ENCODE measurements at places on chromosomes 11 and 22. TPM values are rescaled to one million over a fixed set of nuclear protein-coding genes. Genes with fewer than 3 reads are reported as not detected.

DNA sequence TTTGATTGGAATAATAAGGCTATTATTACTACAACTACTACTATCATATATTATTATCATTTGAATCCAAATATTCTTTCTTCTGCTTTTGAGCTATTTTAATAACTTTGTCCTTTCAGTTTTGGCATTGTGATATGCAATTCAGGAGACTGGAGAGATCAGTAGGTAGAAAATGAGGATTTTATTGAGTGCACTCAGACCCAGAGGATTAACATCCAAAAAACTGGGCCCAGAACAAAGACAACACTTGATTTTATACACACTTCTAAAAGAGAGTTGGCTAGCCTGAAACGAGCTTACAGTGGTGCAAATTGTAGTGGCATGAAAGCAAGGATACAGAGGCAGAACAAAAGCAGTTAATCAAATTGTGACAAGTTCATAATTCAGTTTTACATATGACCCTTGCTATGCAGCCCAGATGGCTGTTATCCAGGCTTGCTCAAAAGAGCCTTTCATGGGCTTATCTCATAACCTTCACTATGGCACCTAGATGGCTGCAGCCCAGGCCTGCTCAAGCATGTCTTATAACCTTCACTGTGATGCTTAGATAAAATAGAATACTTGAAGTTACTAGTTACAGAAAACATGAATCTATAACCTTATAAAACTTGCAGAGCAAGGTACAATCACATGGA lies 796.3 kb upstream of the RAG2 start:
- no peaks in the 10 kb centered on the region for H3K4me1 ChIP-seq
- no peak overlapping the region for H3K4me3 ChIP-seq
- no peak for DNase-seq
- H3K27ac ChIP-seq: no peak overlapping the region
- no peaks in the 10 kb centered on the region for H3K36me3 ChIP-seq

The PNPLA3 gene
- not detected for total RNA-seq

DNA sequence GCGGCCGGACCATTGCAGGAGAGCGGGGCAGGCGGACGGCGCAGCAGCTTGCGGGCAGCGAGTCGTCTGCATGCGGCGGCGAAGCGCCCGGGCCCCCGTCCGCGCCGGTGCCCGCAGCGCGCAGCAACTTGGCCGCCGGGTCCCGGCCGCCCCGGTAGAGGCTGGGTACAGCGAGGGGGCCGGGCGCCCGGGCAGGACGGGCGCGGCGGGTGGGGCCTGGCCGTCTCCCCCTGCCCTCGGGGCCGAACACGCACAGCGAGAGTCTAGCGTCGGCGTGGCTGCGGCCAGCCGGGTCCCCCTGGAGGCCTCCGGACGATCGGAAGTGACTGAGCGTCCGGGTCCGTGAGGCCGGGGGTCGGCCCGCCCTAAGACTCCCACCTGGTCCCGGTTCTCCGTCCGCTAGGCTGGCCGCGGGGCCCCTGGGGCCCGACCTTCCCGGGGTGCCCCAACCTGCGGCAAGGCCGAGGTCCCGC lies 775 bp upstream of the TRABD start:
- H3K27ac ChIP-seq: peak overlapping the region; percentile 43
- peak overlapping the region; percentile 27 for H3K4me3 ChIP-seq
- H3K36me3 ChIP-seq: no peaks in the 10 kb centered on the region
- no peaks in the 10 kb centered on the region for H3K27me3 ChIP-seq

The MICAL2 gene
- 319 TPM for total RNA-seq

The TEX54 gene
- not detected for total RNA-seq

The PKDREJ gene
- total RNA-seq: 0.27 TPM

The SLC43A1 gene
- 19.5 TPM for total RNA-seq

GRCh38 chr22:28562324-28562723 lies 117.3 kb downstream of the TTC28 start:
- H3K27me3 ChIP-seq: no peaks in the 10 kb centered on the region
- no peak for DNase-seq

The CATSPER1 gene
- total RNA-seq: not detected

The EI24 gene
- 53.9 TPM for total RNA-seq

GRCh38 chr11:11580012-11580411 lies 41.8 kb downstream of the GALNT18 start:
- DNase-seq: no peak
- no peaks in the 10 kb centered on the region for H3K4me1 ChIP-seq
- H3K4me3 ChIP-seq: no peak overlapping the region

The GRIK4 gene
- total RNA-seq: not detected

GRCh38 chr11:116420770-116421528 lies 351.8 kb downstream of the BUD13 start:
- DNase-seq: no peak
- H3K4me3 ChIP-seq: no peak overlapping the region
- no peaks in the 10 kb centered on the region for H3K36me3 ChIP-seq

The ZPR1 gene
- 16.8 TPM for total RNA-seq

DNA sequence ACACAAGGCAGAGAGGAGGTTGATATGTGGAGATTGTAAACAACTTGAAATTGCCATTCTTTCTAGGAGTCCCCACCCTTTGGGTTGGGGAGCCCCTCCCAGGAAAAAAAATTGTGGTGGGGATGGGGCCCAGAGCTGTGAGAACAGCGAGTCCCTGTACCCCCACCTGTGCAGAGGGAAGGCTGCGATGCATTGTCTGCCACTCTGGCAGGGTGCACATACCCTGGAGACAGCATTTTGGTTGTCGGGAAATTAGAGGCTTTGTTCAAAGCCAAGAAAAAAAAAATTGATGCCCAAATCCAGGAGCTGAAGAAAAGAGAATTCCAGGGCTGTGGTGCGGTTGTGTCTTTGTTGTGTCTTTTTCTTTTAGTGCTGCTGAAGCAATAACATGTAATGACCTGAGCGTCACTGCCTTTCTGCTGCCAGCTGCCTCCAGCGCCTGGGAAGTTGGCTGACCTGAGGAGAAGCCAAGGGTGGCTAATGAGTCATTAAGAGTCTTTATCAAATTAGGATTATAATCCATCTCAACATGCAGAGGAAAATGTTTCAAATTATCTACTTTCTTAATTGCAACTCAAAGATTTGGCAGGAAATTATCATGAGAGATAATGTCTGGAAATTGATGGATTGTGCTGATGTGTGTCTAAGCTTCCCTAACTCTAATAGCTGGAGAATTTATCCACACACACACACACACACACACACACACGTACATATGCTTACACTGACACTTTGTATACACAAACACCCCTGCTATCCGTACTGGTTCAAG lies 8.0 kb upstream of the PKNOX2 start:
- H3K4me1 ChIP-seq: no peaks in the 10 kb centered on the region
- peaks cover 4% of the 10 kb centered on the region for H3K27me3 ChIP-seq
- H3K4me3 ChIP-seq: no peak overlapping the region
- H3K27ac ChIP-seq: no peak overlapping the region
- no peak for DNase-seq

DNA sequence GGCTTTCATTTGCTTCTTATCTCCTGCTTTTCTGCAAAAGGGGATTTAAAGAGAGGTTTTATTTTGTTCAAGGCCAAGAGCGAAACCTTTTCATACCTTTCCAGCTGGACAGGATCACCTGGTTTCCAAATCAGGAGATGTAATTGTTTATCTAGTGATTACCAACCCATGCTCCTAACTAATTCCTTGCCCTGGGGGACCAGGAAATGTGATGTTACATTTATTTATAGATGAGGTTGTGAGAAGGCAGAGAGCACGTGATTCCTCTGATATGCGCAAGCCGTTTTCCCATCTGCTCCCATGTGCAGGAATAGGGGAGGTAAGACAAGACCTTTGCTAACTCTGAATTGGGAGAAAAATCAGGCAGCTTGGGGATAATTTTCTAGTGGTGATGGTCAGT lies 507.2 kb upstream of the LARGE1 start:
- no peak overlapping the region for H3K27ac ChIP-seq
- no peaks in the 10 kb centered on the region for H3K27me3 ChIP-seq
- no peaks in the 10 kb centered on the region for H3K36me3 ChIP-seq

The MRGPRX4 gene
- total RNA-seq: not detected

The MS4A6E gene
- not detected for total RNA-seq

GRCh38 chr11:11229647-11230046 lies 123.4 kb downstream of the CSNK2A3 start:
- DNase-seq: no peak
- no peaks in the 10 kb centered on the region for H3K27me3 ChIP-seq

The MUC5AC gene
- not detected for total RNA-seq

The PANX3 gene
- 0.41 TPM for total RNA-seq

DNA sequence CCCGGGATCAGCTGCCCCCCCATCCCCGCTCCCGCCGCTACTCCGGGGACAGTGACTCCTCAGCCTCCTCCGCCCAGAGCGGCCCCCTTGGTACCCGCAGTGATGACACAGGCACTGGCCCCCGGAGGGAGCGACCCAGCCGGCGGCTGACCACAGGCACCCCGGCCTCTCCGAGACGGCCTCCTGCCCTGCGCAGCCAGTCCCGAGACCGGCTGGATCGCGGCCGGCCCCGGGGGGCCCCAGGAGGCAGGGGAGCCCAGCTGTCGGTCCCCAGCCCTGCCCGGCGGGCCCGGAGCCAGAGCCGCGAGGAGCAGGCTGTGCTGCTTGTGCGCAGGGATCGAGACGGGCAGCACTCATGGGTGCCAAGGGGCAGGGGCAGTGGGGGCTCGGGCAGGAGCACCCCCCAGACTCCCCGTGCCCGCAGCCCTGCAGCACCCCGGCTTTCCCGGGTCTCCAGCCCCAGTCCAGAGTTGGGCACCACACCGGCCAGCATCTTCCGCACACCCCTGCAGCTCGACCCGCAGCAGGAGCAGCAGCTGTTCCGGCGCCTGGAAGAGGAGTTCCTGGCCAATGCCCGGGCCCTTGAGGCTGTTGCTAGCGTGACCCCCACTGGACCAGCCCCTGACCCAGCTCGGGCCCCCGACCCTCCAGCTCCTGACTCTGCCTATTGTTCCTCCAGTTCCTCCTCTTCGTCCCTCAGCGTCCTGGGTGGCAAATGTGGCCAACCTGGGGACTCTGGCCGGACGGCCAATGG lies 3.9 kb downstream of the RASL10A start:
- peak overlapping the region; percentile 96 for H3K27ac ChIP-seq
- peaks cover 35% of the 10 kb centered on the region for H3K27me3 ChIP-seq
- no peak for DNase-seq
- H3K36me3 ChIP-seq: no peaks in the 10 kb centered on the region
- peaks cover 79% of the 10 kb centered on the region for H3K4me1 ChIP-seq

- no peaks in the 10 kb centered on the region for H3K27me3 ChIP-seq
- no peaks in the 10 kb centered on the region for H3K4me1 ChIP-seq
- H3K36me3 ChIP-seq: no peaks in the 10 kb centered on the region
- no peak for DNase-seq
- no peak overlapping the region for H3K27ac ChIP-seq
Observed at GRCh38 chr11:87596176-87596575, 558.4 kb downstream of the TMEM135 start.

DNA sequence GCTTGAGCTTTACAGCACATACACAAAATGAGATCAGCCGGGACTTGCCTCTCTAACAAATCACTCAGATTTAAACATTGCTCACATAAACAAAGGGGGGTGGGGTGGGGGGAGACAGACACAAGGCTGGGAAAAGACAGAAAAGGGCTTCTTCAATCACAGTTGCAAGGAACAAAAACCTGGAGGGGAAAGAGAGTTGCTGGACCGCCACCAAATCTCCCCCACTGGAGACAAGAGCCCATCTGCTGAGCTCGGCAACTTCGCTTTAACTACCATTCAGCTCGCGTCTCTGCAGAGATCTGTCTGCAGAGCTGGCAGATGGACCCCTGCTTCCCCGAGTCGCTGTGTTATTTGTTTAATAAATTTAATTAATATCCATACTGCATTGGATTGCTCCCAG lies 165.0 kb downstream of the RCN1 start:
- H3K4me1 ChIP-seq: no peaks in the 10 kb centered on the region
- no peak for DNase-seq
- H3K4me3 ChIP-seq: no peak overlapping the region

DNA sequence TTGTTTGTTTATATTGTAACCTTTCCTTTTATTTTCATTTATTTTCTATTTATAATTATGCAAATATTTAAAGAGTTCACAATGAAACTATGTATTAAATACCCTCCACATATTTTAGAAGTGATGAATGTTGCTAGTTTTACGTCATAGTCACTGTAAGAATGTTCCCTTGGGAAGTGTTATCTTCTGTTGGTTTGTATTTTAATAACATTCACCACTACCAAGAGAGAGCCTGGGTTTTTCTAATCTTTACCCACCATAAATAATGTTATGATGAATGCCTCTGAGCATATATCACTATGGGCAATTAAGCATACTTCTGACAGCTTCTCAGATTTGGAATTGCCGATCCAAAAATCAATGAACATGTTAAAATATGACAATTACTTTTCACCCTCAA lies 80.7 kb downstream of the GGT1 start:
- no peak overlapping the region for H3K27ac ChIP-seq
- no peak overlapping the region for H3K4me3 ChIP-seq
- peaks cover 44% of the 10 kb centered on the region for H3K27me3 ChIP-seq
- H3K36me3 ChIP-seq: no peaks in the 10 kb centered on the region
- DNase-seq: no peak

DNA sequence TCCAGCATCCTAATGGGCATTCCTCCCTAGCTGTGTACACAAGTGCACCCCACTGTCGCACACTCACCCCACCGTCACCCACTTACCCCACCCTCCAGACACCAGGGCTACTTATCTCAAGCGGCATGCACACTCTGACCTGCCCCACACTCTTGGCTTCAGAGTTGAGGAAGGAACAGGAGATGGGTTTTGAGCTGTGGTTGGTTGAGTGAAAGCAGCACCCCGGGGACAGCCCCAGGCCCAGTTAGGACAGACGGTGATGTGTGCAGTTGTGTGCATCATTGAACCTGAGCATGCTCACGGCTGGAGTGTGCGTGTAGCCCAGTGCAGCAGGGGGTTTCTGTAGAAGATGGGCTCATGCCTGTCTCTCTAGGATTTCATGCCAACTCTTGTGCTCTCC lies 32.5 kb downstream of the AHNAK start:
- H3K27ac ChIP-seq: no peak overlapping the region
- peaks cover 9% of the 10 kb centered on the region for H3K4me1 ChIP-seq
- peaks cover 25% of the 10 kb centered on the region for H3K36me3 ChIP-seq
- no peak overlapping the region for H3K4me3 ChIP-seq
- DNase-seq: no peak

DNA sequence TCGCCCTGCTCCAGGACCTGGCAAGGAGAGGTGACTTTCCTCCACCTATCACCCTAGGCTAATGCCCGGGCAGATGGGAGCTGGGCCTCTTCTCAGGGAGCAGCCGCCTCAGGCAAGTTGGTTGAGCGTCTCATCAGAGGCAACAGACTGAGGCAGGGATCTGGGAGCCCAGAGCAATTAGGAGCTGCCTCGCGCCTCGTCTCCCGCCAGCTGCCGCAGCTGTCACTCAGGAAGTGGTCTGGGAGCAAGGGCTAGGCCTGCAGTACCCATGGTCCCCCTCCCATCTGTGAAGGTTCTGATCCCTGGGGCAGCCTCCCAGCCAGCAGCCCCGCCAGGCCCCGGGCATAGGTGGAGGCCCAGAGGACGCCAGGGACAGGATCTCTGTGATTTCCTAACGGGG lies 4.6 kb upstream of the CABP7 start:
- H3K36me3 ChIP-seq: no peaks in the 10 kb centered on the region
- H3K27me3 ChIP-seq: peaks cover 46% of the 10 kb centered on the region
- no peak overlapping the region for H3K27ac ChIP-seq
- H3K4me1 ChIP-seq: peaks cover 7% of the 10 kb centered on the region
- no peak overlapping the region for H3K4me3 ChIP-seq

Data from transverse colon (tissue), 4 donors.